Calu3 (cell line): ENCODE measurements at places on chromosomes 2 and 18.

DNA sequence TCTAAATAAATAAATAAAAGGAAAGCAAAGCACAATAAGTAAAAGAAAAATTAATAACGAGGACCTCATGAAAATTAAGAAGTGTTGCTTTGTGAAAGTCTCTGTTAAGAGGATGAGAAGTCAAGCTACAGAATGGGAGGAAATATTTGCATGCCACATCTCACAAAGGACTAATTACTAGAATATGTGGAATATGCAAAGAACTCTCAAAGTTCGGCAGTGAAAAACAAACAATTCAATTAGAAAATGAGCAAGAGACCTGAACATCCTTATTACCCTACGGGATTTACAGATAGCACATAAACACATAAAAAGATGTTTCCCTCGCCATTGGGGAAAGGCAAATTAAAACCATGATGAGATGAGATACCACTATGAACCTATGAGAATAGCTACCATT lies 23.3 kb downstream of the CYP26B1 start:
- DNase-seq: no peak

- no peak for DNase-seq
Measured at GRCh38 chr2:2775018-2775417, 443.9 kb upstream of the MYT1L start.

DNA sequence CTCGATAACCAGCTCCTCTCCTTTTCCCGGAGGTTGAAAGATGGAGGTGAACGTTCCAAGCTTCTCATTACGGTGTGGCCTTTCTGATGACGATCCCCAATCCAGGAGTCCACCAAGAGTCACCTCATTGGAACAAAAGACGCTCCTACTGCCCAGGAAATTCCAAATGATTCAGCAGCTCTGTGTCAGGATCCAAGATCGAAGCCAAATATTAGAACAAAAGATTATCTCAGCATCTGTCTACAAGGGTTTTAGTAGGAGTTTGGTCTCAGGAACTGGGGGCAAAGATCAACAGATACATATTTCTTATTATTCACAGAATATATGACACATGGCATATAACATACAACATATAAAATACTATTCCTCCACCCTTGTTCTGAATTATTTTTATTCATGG lies 161.1 kb upstream of the RAB12 start:
- DNase-seq: no peak

DNA sequence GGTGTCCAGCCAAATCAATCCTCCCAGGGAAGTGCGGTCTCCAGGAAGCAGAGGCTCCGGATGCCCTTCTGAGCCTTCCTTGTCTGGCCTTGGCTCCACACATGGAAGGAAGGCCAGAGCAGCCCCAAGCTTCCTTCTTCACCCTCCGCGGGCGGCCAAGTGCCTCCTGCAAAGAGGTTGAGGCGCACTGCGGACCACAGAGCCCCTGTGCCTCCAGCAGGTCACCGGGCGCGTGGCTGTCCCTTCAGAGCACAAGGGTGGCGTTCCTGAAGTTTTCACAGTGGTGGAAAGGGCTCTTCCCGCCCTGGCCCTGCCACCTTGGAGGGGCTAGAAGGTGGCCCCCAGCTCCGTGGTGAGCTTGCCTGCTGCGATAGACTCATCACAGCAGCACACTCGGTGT lies 175.9 kb upstream of the RAB12 start:
- no peak for DNase-seq

DNA sequence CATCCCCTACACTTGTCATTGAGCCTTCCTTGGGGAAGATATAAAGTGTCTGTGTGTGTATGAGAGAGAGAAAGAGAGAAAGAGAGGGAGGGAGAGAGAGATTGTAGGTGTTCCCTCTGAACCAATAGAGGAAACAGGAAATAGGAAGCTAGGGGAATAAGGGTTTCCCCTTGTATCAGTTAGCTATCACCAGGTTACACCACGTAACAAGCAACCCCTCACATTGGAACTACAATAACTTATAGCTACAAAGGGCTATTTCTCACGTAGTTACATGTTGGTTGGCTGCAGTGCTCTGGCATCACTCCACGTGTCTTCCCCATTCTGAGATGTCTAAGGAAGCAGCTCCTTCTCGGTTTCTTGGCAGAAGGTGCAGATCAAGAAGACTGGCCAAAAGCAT lies 41.0 kb upstream of the ARL4C start:
- no peak for DNase-seq

- DNase-seq: no peak
Measured at GRCh38 chr18:60469387-60470100, 97.0 kb upstream of the MC4R start.

- no peak for DNase-seq
Measured at GRCh38 chr18:52679354-52679753, 339.4 kb downstream of the DCC start.
